ENCODE measurements at places on chromosomes 5 and 9.
A peak's percentile ranks its signal among the peaks of the same experiment; 100 is the strongest.

DNA sequence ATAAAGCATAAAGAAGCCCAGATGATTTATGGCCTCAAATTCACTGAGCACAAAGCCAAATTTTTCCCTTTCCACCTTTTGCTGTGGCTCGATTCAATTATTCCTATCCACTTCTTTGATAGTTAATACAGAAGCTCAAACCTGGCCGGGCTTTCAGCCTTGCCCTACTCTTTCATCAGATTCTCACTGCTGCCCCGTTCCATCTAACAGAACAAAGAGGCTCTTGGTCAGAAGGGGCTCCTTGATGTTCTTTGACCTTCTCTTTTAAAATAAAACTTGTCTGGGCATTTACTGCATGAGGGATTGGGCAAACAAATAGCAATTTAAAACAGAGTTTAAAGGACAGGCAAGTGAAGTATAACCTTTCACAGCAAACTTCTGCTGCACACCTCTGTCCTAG lies 9.8 kb downstream of the GRXCR2 start:
- no peak for DNase-seq

DNA sequence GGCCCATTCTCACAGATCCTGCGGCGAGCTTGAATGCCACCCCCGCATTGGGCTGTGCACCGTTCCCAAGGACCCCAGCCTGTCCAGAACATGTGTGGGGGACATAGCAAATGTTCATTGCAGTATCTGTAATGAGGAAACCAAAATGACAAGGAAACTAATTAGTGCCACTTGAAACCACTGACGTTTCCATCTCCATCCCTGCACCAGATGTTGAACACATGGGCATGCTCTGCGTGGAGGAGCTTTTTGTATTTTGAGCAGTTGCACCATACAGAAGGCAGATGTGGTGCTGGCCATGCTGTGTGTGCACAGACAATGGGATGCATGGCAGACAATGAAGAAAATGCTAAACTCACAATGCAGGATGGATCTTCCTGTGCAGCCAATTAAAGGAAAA lies 437.7 kb downstream of the SEMA5A start:
- DNase-seq = peak; percentile 10

DNA sequence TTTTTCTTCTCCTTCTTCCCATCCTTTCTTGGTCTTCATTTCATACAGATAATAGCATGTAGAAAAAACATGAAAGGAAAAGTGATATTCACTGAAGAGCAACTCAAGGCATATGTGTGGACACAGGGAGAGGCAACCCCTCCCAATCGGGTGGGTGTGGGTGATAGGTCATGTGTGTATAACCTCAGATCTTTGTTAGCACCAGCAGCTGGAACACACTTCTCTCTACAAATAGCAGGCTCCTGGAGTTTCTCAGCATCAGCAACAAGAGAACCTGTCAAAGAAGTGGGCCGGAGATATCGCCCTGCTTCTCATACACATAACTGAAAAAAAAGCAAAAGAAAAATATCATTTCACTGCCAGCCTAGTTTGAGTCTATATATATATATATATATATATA lies 426.4 kb downstream of the DTWD2 start:
- no peak for DNase-seq

DNA sequence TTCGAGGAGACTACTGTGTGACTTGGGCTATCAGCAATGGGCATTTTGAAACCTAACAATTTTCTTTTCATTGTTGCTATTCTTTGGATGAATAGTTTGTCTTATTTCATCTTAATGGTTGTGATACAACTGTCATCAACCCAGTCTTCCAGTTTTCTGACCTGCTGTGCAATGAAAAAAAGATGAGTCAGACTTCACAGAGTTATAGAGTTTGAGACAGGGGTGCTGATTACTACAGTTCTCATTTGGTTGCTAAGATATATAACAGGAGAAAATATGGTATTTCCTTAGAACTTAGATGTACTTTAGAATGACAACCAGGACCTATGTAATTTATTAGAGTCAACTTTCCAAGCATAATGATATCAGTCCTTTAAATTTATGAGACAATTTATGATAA lies 564.4 kb upstream of the NUDT12 start:
- no peak for DNase-seq

DNA sequence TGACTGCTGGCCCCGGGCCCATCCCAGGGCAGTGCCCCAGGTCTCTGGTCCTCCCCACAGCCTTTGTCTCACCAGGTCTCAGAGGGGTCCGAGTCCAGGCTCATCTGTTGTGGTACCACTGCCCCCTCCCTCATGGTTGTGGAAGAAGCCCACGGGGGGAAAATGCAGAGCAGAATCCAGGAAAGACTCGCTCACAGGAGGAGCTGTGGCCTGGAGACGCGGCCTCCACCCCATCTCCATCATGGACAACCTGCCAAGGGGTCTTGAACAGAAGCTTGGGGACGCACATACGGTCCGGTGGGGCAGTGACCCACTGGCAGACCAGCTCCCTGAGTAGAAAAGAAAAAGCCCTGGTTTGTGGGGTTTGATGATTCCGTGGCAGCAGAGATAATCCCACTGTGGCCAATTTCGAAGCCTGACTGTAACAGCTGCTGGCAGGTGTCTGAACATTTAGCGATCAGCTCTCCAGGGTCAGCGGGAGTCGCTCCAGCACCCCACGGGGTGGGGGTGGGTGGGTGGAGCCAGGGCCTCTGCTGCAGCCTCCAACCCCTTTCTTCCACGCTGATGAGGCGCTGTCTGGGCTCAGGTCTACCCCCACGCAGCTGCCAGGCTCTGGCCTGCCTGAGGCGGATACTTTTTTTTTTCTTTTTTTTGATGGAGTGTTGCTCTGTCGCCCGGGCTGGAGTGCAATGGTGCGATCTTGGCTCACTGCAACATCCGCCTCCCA lies 1.9 kb upstream of the GRIN1 start:
- no peak for DNase-seq

All from neural progenitor cell (in vitro differentiated cells).